ENCODE measurements at places on chromosomes 3 and 15.
A peak's percentile ranks its signal among the peaks of the same experiment; 100 is the strongest.

DNA sequence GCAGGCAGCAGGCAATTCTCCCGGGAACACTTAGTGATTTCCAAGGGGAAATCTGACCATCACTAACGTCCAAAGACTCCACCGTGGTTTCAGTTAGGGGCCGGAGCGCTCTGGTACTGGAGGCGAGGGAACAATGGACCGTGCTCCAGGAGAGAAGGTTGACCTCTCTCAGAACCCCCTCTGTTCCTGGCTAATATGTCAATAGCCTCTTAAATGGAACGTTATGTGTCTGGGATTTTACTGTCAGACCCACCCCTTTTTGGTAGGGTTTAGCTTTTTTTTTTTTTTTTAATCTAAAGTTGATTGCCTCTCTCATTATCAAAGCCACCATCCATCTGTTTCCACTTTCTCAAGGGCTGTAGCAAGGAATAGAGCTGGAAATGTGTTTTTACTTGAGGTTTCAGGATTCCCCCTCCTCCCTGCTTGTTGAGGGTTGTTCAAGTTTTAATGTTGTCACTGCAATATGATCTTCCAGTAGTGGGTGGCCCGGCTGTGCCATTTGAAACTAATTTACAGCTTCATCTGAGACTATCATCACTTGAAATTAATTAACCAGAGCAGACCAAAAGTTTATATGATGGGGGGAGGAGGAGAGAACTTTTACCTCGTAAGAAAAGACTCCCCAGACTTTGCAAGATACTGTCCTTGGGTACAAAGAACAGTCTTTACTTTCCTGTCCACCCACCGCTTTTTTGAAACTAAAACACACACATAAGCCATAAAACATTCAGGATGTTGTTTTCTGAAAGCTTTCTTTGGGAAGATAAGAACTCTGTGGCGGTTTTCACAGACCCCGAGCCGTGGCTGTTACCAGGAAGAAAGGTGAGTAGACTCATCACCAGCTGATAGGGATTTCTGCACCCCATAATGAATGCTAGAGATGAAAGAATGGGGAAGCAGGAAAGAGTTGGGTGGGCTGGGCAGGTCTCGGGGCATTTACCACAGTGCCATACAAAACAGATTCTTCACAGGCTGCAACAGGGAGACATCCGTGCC is 187.8 kb downstream of the UACA start:
- DNase-seq: no peak

- no peak for DNase-seq
These were observed 18.7 kb upstream of the ITPKA start for GRCh38 chr15:41474941-41475340.

- DNase-seq: no peak
These were observed 111.9 kb upstream of the PTPRG start for GRCh38 chr3:61449327-61450040.

DNA sequence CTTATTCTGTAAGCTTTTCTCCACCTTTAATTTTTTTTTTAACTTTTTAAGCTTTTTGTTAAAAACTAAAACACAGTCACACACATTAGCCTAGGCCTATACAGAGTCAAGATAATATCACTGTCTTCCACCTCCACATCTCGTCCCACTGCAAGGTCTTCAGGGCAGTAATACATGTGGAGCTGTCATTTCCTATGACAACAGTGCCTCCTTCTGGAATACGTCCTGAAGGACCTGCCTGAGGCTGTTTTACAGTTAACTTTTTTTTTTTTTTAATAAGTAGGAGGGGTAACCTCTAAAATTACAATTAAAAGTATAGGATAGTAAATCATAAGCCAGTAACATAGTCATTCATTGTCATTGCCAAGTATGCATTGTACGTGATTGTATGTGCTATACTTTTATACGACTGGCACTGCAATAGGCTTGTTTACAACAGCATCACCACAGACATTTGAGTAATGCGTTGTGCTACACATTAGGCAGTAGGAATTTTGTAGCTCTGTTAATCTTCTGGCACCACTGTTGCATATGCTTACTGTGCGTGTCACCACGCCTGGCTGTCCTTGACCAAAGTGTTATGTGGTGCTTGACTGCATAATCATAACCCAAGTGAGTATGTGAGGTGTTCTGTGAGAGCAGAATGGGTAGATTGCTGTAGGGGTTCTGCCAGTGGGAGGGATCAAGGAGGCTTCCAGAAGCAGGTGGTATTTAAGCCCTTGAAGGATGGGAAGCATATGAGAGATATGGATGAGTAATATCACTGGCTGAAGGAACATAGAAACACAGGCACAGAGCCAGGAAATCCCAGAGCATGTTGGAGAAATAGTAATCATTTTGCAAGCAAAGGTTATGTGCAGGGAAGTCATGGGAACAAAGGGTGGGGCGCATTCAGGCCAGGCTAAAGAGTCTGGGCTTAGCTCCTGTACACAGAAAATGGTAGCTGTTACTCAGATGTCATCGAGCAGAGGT is 18.3 kb downstream of the FBXO22 start:
- DNase-seq: peak; percentile 46

All from A172 (cell line).